ENCODE measurements at places on chromosomes 7 and 10. TPM values are rescaled to one million over a fixed set of nuclear protein-coding genes. Genes with fewer than 3 reads are reported as not detected.

The LRRC17 gene
- 0.29 TPM for total RNA-seq

DNA sequence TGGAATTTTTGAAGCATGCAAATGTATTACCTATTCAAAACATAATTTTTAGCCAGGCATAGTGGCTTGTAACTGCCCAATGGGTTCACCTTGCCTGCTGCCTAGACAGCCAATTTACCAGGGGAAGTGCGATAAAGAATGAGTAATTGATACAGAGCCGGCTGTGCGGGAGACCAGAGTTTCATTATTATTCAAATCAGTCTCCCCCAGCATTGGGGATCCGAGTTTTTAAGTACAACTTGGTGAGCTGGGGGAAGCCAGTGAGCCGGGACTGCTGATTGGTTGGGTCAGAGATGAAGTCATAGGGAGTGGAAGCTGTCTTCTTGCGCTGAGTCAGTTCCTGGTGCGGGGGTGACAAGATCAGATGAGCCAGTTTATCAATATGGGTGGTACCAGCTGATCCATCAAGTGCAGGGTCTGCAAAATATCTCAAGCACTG is 29.1 kb upstream of the NRBF2 start:
- no peak for DNase-seq

The WNT8B gene
- total RNA-seq = not detected

DNA sequence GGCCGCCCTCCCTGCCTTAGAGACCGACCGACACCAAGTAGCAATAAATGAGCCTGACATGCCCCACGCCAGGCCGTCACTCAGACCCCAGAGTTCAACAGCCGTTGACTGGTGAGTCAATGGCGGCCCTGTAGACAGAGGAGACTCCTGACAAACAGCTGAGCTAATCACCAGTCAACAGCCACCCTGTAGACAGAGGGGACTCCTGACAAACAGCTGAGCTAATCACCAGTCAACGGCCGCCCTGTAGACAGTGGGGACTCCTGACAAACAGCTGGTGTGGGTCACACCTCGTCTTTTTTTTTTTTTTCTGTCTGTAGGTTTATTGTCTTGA is 16.9 kb upstream of the KNDC1 start:
- no peak for DNase-seq

The SPACDR gene
- total RNA-seq = 1.4 TPM
